ENCODE measurements at places on chromosomes 11 and 22.

- peaks cover 36% of the 10 kb centered on the region for H3K4me1 ChIP-seq
- peaks cover 68% of the 10 kb centered on the region for H3K36me3 ChIP-seq
- DNase-seq = no peak
Measured at GRCh38 chr11:58622344-58622743, at the start of gene CNTF. TSS of gene CNTF (plus strand) at chr11:58622665. CDS start at chr11:58622753, 88 bp downstream.

- H3K4me1 ChIP-seq = no peaks in the 10 kb centered on the region
- H3K27ac ChIP-seq = peak overlapping the region; percentile 86
- H3K4me3 ChIP-seq = peak overlapping the region; percentile 97
- no peaks in the 10 kb centered on the region for H3K36me3 ChIP-seq
- H3K27me3 ChIP-seq = no peaks in the 10 kb centered on the region
- no peak for DNase-seq
Measured at GRCh38 chr11:12110714-12111548, 541 bp downstream of the MICAL2 start.

- no peaks in the 10 kb centered on the region for H3K4me1 ChIP-seq
- no peaks in the 10 kb centered on the region for H3K36me3 ChIP-seq
- no peak for DNase-seq
- no peak overlapping the region for H3K4me3 ChIP-seq
- no peak overlapping the region for H3K27ac ChIP-seq
Measured at GRCh38 chr11:84420271-84420670, 1134.1 kb upstream of the CCDC90B start.

- H3K27me3 ChIP-seq = no peaks in the 10 kb centered on the region
- no peaks in the 10 kb centered on the region for H3K4me1 ChIP-seq
- no peak overlapping the region for H3K27ac ChIP-seq
- H3K4me3 ChIP-seq = no peak overlapping the region
- peaks cover 100% of the 10 kb centered on the region for H3K36me3 ChIP-seq
Measured at GRCh38 chr22:40361100-40361499, 9.3 kb upstream of the SGSM3 start.

DNA sequence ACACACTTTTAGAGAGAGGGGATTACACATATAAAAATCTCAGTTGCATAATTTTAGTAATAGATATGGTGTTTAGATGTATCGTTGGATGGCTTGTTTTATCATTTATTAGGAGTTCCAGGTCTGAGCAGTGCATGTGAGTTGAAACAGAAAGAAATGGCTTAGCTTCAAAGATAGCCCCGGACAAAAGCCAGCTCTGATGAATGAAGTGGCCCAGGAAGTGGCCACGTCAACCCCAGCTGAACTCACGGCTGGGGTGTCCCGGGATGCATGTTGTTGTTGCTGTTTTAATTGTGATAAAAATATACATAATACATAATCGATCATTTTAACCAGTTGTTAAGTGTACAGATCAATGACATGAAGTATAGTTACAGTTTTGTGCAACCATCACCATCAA is 1513.6 kb downstream of the BRD1 start:
- H3K27me3 ChIP-seq = no peaks in the 10 kb centered on the region
- no peaks in the 10 kb centered on the region for H3K4me1 ChIP-seq
- DNase-seq = no peak
- H3K36me3 ChIP-seq = no peaks in the 10 kb centered on the region
- H3K4me3 ChIP-seq = no peak overlapping the region

DNA sequence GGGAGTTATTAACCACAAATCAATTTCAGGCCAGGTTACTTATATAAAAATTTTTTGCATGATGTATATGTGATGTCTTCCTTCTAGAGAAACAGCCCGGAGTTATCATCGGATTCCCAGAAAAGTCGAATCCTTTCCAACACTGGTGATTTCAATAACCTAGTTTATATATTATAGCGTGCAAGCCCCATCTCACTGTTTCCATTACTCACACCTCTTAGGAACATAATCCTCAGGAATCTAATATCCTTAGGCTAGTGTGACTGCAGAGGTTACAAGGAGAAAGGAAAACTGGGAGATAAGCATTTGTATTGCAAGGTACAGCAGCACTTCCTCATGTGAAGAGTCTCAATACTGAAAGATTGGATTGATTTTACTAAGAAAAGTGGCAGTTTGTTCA is 20.3 kb downstream of the ARHGAP20 start:
- no peaks in the 10 kb centered on the region for H3K36me3 ChIP-seq
- no peaks in the 10 kb centered on the region for H3K4me1 ChIP-seq
- DNase-seq = no peak
- no peak overlapping the region for H3K4me3 ChIP-seq
- no peak overlapping the region for H3K27ac ChIP-seq
- H3K27me3 ChIP-seq = no peaks in the 10 kb centered on the region

- H3K4me3 ChIP-seq = no peak overlapping the region
- H3K27me3 ChIP-seq = no peaks in the 10 kb centered on the region
- H3K27ac ChIP-seq = no peak overlapping the region
- peaks cover 6% of the 10 kb centered on the region for H3K4me1 ChIP-seq
- DNase-seq = no peak
Measured at GRCh38 chr11:2869134-2869526, 16.4 kb downstream of the CDKN1C start.

DNA sequence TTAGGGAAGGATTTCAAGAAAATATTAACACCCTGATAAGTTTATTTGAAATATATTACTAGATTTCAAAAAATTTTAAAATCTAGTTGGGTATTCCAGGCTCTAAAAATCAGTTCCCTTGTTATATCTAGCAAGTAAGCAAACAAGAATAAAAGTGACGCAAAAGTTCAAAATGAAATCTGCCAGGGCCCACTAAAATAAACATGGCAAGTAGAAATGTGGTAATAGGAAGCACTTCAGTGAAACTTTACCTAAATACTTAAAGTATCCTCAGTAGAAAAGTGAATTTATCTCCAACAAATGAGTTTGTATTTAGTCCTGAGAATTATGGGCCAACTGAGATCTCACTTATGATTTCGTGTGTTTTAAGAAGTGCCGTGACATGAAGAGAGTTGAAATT is 23.6 kb downstream of the POLD3 start:
- H3K36me3 ChIP-seq = no peaks in the 10 kb centered on the region
- H3K27me3 ChIP-seq = no peaks in the 10 kb centered on the region
- DNase-seq = no peak
- no peak overlapping the region for H3K27ac ChIP-seq
- H3K4me3 ChIP-seq = no peak overlapping the region

DNA sequence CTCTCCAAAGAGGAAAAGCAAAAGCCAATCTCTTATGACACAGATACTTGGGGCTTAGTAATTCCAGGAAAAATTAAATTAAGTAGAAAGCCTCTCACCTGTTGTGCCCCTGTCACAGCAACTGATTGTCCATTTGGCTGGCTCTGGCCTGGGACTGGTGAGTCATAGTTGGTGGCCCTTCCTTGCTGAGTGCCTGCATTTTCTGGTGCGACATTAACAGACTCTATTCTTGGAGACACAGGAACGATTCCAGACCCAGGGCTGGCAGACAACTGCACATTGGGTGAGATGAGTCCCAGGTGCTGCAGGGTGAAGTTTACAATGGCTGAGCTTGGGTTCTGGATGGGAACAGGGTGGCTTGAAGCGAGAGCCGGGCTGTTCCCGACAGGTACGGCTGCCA is 15.6 kb downstream of the E2F8 start:
- H3K4me3 ChIP-seq = no peak overlapping the region
- H3K27ac ChIP-seq = no peak overlapping the region

GRCh38 chr22:21044931-21045584 is 688 bp upstream of the LRRC74B start:
- no peaks in the 10 kb centered on the region for H3K4me1 ChIP-seq
- no peaks in the 10 kb centered on the region for H3K27me3 ChIP-seq
- no peaks in the 10 kb centered on the region for H3K36me3 ChIP-seq
- no peak overlapping the region for H3K27ac ChIP-seq

GRCh38 chr11:4481240-4481582 is 1.2 kb upstream of the OR52K1 start:
- H3K27me3 ChIP-seq = no peaks in the 10 kb centered on the region
- H3K36me3 ChIP-seq = no peaks in the 10 kb centered on the region
- H3K4me1 ChIP-seq = no peaks in the 10 kb centered on the region
- no peak for DNase-seq
- H3K4me3 ChIP-seq = no peak overlapping the region
- H3K27ac ChIP-seq = no peak overlapping the region

- H3K4me3 ChIP-seq = no peak overlapping the region
- peaks cover 24% of the 10 kb centered on the region for H3K36me3 ChIP-seq
- DNase-seq = no peak
- H3K27ac ChIP-seq = no peak overlapping the region
- no peaks in the 10 kb centered on the region for H3K27me3 ChIP-seq
Measured at GRCh38 chr22:32810555-32811133, 9.1 kb downstream of the TIMP3 start.

- no peaks in the 10 kb centered on the region for H3K4me1 ChIP-seq
- no peak overlapping the region for H3K27ac ChIP-seq
- DNase-seq = no peak
- no peaks in the 10 kb centered on the region for H3K27me3 ChIP-seq
- no peaks in the 10 kb centered on the region for H3K36me3 ChIP-seq
- H3K4me3 ChIP-seq = no peak overlapping the region
Measured at GRCh38 chr11:117468888-117469287, 141.2 kb downstream of the CEP164 start.

GRCh38 chr11:118608360-118609227 is 1.2 kb downstream of the PHLDB1 start:
- H3K4me3 ChIP-seq = peak overlapping the region; percentile 68
- no peaks in the 10 kb centered on the region for H3K27me3 ChIP-seq
- H3K4me1 ChIP-seq = peaks cover 59% of the 10 kb centered on the region
- H3K36me3 ChIP-seq = peaks cover 4% of the 10 kb centered on the region
